Smooth muscle cell of the brain vasculature (primary cell): ENCODE measurements at places on chromosomes 6 and 20.

DNA sequence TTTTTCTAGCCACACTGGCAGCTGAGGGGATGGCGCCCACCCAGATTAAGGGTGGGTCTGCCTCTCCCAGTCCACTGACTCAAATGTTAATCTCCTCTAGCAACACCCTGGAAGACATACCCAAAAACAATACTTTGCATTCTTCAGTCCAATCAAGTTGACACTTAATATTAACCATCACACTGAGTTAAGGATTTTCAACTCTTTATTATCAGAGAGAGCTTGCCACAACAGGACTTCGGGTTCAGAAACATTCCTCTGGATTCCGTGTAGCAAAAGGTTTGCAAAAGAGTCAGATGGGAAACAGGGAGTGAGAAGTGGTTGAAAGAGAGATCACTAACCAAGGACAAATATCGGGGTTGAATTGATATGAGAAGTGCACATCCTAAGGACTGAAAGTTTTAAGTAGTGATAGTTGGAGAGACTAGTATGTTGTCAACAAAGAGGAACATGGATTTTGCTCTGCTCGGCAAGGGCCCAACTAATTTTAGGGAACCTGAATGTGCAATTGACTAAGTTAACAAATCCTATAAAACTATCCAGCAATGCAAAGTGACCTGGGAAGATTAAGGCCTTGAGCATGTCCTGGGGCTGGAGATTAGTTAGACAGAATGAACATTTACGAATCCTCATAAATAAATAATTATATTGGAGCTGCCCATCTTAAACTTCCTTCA, 137.0 kb upstream of the TENT5A start:
- DNase-seq = no peak

- DNase-seq = no peak
Observed at GRCh38 chr6:56199956-56200355, 47.4 kb downstream of the COL21A1 start.

DNA sequence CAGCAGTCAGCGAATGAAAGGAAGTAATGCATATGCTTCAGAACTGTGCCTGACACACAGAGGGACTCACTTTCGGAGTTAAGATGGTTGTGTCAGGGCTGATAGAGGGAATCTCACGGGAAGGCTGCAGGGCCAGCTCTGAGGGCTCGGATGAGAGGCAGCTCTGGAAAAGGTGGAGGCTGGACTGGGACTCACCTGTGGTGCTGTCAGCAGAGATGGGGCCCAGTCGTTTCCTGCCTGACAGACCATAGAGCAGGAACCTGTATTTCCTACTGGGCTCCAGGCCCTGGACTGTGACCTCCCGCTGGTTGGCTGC, 9.3 kb downstream of the CYP21A2 start:
- no peak for DNase-seq

DNA sequence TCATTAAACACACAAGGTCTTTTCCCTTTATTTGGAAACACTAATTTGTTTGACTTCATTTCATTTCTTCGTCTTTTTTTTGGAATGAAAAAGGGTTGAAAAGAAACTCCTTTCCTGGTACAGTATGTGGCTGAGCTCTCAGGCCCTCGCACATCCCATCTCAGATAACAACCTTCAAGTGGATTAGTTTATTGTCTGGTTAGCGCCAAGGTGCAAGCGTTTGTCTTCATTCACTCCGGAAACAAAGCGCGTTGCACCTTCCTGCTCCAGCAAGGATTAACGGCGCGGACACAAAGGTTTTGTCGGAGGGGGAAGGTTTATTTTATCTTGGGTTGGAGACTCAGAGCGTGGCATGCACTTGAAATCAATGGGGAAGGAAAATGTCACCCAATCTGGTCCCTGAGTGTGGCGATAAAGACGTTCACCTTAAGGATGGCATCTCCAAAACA, 5.3 kb upstream of the NKX2-2 start:
- DNase-seq = no peak

GRCh38 chr6:128259730-128260685, 260.4 kb downstream of the PTPRK start:
- DNase-seq = no peak

- DNase-seq = no peak
Observed at GRCh38 chr20:6421321-6422248, 298.8 kb upstream of the FERMT1 start.
